Activated T-cell treated with anti-CD3 and anti-CD28 coated beads for 48 hours (primary cell): ENCODE measurements at places on chromosomes 6 and 20.

GRCh38 chr6:10633216-10633615, 61.2 kb downstream of the C6orf52 start:
- DNase-seq: no peak

- DNase-seq: no peak
These were observed 505.9 kb upstream of the CHD6 start for GRCh38 chr20:42123981-42124473.

DNA sequence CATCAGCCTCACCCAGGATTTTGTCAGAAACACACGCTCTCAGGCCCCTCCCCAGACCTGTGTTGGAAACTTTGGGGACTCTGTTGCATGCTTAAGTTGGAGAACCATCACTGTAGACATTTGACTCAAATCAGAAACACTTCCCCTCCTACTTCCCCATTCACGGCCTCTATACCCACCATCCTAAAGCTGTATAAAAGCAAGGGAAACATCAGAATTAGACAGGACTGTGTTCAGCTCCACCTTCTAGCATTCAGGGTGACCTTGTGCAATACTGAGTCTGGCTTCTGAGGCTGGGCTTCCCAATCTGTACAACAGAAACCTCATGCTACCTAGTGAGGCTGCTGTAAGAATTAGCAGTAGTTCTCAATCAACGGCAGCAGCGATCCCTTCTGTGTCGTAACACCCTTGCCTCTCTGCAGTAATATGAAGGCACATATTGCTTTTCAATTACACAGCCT, 252.3 kb downstream of the LY86 start:
- no peak for DNase-seq

- no peak for DNase-seq
These were observed 4.0 kb upstream of the OGFR start for GRCh38 chr20:62800314-62801259.

DNA sequence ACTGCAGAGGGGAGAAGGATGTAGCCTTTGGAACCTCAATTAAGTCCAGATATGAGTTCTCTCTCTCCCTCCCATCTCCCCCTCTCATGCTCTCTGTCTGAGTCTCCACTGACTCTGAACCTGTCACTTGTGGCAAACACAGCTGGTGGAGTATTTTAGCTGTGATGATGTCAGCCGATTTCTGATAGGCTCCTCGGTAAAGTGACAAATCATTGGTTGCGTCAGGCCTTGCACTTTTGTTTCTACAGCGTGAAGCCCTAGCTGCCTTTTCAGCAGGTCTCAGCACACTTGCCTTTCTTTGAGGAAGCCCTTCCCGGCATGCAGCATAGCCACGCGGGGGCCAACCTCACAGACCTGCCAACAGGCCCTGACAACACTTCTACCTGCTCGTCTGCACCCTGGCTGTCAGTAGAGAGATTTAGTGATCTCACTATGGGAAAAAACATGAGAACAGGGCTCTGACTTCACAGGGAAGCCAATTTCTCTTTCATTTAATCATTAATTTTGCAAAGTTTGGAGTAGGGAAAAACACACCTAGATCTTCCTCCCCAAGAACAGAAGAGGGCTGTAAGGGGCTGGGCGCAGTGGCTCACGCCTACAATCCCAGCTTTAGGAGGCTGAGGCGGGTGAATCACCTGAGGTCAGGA, 84.4 kb downstream of the GMPR start:
- peak; percentile 66 for DNase-seq

DNA sequence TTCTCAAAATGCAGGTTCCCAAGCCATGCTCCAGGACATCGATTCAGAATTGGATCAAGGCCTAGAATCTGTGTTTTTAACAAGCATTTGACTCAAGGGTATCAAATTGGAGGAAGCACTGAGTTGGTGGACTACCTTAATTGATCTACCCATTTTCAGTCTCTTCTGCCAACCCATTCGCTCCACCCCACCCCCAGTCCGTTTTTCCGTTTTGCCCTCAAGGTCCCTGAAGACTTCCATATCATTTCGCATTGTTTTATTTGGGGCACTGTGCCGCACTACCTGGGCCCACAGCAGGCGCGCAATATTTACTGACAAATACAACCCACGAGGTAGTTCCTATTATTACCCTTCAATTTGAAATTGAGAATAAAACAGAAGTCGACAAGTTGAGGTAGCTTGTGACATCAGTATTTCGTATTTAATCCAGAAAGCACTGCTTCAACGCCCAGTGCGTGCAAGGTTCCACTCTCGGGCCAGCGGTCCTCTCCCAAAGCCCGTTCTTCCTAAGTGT, 557 bp upstream of the DHX35 start:
- peak; percentile 27 for DNase-seq

DNA sequence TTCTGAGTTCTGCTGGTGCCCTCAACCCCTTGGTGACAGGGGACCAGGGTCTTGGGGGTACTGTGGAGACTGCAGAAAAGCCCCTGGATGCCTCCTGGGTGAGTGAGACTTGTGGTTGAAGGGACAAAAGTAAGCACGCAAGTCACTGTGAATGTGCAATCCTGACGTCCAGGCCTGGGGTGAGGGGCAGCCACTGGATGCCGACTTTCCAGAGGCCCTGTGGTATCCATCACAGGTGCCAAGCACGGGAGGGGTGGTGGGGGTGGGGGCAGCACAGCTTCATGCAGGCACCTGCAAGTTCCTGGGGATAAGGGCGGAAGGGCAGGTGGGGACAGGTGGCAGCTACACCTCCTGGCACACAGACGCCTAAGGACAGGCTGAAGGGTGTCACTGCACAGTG, 20.1 kb upstream of the UBE2V1 start:
- DNase-seq: no peak

GRCh38 chr6:159577564-159577963, 115.5 kb downstream of the SOD2 start:
- no peak for DNase-seq

- DNase-seq: no peak
These were observed 374.8 kb upstream of the CDH4 start for GRCh38 chr20:60877071-60877857.

DNA sequence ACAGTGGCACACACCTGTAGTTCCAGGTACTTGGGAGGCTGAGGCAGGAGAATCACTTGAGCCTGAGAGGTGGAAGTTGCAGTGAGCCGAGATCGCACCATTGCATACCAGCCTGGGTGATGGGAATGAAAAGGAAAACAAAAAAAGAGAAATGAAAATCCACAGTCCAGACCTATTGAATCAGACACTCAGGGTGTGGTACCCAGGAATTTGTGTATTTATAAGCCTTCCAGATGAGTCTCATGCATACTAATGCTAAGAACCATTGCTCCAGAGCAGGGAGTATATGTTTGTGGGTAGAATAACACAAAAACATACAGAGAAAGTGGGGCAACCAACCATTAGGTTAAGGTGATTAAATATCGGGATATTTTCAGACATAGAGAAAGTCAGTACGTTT, 36.1 kb upstream of the PLCB4 start:
- DNase-seq: no peak

DNA sequence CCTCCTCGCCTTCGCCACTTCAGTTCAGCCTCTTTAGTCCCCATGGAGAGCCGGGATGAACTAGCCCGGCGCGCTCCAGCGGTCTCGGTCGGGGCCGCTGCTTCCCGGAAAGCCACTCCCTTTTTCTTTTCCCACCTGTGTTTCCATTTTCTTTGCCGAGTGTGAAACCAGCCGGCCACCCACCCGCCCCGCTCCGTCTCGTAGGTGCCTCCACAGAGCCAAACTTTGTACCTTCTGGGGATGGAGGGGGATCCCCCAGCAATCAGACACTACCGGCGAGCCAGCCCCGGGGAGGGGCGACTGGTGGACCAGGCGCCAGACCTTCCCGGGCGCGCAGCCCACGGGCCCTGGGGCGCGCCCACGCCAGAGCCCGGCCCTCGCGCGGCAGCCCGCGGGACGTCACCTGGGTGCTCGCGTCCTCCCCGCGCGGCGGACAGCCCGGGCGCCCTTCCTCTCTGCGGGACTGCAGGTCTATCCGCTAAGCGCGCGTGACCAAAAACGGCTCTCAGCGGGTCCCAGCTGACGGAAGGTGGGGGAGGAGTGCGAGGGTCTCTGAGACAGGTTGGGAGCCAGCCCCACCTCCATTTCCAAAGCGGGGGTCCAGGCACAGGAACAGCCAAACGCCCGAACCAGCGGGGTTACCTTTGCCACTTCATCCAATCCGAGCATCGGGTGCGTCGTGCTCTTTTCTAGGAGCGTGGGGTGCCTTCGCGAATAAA, at the start of gene MCHR2:
MCHR2 (minus strand) TSS at position 691 of the 719 bp plus-strand sequence. CDS start 38,076 bp downstream, outside the sequence.
- no peak for DNase-seq

- no peak for DNase-seq
These were observed at the start of gene BANF2 for GRCh38 chr20:17699931-17700351. BANF2 (plus strand) TSS chr20:17699966; CDS start chr20:17725026, 25,060 bp downstream.

DNA sequence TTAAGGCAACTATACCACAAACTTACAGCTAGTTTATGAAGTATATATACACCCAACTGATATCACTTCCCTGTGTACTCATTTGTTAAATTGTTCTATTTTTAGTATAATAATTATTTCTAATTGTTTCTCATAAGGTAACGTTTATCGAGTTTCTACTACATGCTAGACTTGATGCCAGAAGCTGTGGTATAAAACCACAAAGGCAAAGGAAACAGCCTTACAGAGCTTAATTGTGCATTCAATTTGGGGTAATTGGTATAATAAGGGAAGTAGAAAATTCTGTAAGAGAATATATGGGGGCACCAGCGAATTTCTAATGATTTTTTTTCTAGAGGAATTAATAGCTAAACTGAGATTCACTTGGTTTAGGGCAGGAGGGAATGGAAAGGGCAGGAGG, 183.9 kb downstream of the GRM1 start:
- DNase-seq: no peak

GRCh38 chr6:7271205-7271534, 41.8 kb downstream of the SSR1 start:
- DNase-seq: no peak

GRCh38 chr6:159256128-159256527, 86.9 kb downstream of the FNDC1 start:
- no peak for DNase-seq

- DNase-seq: no peak
These were observed 140.4 kb upstream of the COL21A1 start for GRCh38 chr6:56387621-56388414.

- no peak for DNase-seq
These were observed 136.9 kb downstream of the NKAIN2 start for GRCh38 chr6:123940551-123940950.

DNA sequence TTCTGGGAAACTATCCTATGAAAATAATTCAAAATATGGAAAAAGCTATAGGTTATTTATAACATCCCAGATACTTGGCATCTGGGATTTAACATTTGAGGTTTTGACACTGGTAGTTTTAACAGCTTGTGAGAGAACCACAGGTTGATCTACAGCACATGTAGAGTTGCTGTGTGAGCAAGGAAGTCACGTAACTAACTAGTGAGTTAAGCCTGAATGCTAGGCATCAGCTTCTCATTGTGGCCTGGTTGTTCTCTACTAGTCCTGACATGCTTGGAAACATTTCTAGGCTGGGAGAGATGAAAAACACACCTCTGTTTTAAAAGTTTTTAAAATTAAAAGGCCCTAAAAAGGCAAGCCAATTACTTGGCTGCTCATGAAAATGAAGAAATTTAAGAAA, 28.2 kb downstream of the ESF1 start:
- DNase-seq: no peak

DNA sequence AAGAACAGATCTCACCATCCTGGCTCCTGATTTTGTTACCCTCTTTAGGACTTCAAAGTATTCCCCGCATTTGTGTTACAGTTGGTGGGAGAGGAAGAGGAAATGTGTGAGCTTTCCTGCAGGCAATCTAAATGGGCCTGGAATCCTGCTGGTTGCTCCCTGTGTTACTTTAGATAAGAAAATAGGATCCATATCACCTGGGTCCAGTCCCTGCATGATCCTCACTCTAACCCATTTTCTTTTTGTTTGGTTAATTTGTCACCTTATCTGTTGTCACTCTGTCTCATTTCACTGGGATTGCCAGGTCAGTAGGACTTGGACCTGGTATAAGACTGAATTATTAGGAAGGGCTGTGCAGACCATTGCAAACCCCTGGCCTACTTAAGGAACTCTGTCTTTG, 175.9 kb upstream of the GJE1 start:
- DNase-seq: no peak

- DNase-seq: no peak
These were observed 41.4 kb upstream of the CDH22 start for GRCh38 chr20:46349742-46350056.

GRCh38 chr6:1263850-1264377, 48.0 kb upstream of the FOXQ1 start:
- no peak for DNase-seq

GRCh38 chr6:6997263-6998193, 110.2 kb upstream of the RREB1 start:
- DNase-seq: no peak

DNA sequence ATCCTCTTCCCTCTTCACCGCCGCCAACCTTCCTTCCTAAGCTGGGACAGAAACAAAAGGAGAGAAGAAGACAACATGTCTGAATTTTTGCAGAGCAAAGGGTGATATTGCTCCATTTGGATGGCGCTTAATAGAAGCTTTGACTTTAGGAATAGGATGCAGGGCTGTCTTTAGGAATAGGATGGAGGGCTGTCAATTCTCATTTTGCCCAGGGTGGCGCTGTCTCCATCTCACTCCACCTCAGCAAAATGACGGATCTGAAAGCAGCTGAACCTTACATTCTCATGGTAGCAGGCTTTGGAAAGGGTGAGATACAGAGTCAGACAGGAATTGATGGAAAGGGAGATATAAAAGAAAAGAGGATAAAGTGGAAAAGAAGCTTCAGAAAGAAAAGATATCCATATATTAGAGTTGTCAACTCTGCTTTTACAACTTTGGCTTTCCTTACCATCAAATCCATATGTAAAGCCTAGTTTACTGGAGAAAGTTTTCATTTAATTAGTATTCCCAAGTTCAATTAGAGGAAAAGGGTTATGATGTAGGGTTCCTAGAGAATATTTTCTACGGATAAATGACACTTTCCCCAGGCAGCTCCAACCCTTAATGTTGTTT, 2.4 kb downstream of the MTCL3 start:
- DNase-seq: peak; percentile 32

- DNase-seq: no peak
These were observed 16.8 kb downstream of the LINC00237 start for GRCh38 chr20:21089391-21089790.

DNA sequence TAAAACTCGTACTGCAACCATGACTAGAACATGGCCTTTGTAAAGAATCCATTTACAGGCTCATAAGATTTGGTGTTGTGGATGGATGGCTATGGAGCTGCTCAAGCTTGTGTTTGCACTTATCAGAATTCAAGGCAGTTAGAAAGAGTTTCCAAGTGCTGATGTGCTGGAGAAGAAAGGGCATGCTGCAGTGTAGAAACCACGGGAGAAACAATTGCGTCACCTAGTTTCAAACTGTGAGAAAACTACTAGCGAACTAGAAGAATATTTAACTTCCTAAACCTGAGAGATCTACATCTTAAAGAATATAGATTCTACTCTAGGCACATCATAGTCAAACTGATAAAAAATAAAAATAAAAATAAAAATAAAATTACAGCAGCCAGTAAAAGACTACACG, 116.2 kb downstream of the SGK1 start:
- DNase-seq: no peak

- no peak for DNase-seq
These were observed 60.3 kb downstream of the RNF217 start for GRCh38 chr6:125022391-125022989.
